Stimulated activated CD4-positive, alpha-beta T cell treated with anti-CD3 and anti-CD28 coated beads, Interleukin-12 subunit alpha, Interleukin-12 subunit beta, amount 100 ng/mL, for 4 hours (primary cell): ENCODE measurements at places on chromosomes 2 and 18.

DNA sequence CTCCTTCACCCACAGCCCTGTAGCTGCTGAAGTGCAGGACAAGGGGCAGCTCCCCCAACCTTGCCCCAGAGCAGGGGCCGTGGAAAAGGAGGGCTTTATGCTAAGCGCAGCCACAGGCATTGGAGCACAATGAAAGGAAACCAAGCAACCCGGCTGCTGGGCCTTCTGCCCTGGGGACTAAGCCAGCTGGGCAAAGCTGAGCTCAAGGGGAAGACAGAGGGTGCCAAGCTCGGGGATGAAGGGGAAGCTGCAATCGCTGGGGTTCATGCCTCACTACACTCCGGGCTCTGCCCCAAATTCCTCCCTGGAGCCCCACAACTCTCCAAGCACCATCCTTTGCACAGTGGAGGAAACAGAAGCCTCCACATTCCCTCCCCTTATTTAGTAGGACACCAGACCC, 12.4 kb downstream of the SFXN5 start:
- no peak for DNase-seq

- no peak for DNase-seq
These were observed 11.5 kb downstream of the IGFBP5 start for GRCh38 chr2:216683846-216684245.

DNA sequence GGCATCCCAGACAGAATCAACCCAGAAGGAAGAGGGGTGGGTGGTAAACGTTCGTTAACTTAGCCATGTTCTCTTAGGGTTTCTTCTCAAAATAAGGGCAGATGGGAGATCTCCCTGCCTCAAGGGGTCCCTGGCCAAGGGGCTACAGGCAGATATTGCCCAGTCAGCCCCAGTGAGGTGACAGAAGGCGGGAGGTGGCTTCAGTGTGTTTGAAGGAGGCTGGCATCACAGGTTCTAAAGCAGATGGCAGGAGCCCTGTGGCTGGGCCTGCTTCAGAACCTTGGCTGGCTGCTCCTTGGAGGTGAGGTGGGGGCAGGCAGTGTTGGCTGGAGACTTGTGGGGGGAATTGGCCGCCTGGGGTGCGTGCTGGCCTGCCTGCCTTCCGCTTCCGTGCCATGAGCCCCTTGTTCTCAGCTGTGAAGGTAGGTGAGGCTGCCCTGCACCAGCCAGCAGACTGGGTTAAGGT, 23.5 kb downstream of the HPCAL1 start:
- no peak for DNase-seq

DNA sequence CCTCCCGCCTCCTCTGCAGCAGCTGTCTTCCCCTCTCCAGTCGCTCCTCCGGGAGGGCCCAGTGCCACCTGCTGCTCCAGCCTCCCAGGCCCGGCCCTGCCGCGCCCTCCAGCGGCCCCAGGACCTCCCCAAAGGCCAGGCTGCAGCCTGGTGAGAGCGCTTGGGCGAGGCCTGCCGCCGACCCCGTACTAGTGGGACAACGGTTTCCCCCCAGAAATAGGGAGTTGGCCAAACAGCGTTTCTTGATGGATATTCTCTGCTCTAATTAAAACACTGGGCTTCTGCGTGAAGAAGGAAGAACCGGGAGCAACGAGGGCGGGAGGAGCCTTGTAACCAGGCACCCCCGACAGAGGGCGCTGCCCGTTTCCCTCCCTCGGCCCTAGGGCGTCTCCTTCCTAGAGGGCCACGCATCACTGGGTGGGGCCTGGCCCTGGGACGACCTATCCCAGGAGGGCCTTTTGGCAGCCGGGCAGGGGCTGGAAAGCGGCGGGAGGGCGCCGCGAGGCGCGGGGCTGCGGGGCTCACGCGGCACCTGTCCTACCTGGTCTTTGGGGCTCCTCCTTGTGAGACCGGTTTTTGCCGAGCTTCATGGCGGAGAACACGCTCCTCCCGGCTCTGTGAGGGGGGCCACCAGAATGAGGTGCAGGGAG, 25.4 kb upstream of the OTOF start:
- DNase-seq = peak; percentile 86

- no peak for DNase-seq
These were observed 331.6 kb upstream of the FANCL start for GRCh38 chr2:58572731-58573130.

GRCh38 chr2:37232131-37232933, 874 bp downstream of the NDUFAF7 start:
- DNase-seq = no peak

DNA sequence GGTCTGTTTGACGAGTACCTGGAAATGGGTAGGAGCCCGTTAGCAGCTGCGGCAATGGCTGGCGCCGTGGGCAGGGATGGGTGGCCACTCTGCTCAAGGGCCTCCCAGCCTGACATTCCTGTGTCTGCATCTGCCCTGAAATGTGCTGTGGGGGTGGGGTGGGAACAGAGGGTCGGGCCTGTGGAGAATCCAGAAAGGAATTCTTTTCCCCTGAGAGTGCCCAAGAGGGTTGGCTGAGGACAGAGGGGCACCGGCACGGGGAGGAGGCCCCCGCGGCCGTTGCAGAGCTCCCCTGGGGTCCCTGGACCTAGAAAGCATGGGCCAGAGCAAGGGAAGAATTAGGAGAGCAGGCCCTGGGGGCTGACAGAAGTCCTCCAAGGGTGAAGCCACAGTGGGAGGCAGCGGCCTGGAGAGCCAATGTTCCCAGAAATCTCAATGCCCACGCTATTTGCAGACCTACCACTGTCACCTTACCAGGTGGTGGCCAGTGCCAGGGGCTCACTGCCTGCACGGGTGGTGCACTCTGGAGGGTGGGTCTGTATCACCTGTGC, 27.8 kb downstream of the ANO7 start:
- no peak for DNase-seq

DNA sequence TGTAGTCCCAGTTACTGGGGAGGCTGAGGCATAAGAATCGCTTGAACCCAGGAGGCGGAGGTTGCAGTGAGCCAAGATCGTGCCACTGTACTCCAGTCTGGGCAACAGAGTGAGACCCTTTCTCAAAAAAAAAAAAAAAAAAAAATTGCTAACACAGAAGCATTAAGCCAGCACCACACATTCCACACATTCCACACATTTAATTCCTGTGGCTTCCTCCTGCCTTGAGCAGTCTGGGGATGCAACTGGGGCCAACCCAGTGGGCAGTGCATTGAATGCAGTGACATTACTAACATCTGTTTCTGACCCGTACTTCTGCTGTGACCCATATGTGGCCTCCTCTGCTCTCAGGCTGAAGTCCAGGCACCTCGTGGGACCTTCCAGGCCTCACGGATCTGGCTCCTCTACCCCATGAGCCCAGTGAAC, 107.0 kb downstream of the BCL2L11 start:
- DNase-seq = no peak

DNA sequence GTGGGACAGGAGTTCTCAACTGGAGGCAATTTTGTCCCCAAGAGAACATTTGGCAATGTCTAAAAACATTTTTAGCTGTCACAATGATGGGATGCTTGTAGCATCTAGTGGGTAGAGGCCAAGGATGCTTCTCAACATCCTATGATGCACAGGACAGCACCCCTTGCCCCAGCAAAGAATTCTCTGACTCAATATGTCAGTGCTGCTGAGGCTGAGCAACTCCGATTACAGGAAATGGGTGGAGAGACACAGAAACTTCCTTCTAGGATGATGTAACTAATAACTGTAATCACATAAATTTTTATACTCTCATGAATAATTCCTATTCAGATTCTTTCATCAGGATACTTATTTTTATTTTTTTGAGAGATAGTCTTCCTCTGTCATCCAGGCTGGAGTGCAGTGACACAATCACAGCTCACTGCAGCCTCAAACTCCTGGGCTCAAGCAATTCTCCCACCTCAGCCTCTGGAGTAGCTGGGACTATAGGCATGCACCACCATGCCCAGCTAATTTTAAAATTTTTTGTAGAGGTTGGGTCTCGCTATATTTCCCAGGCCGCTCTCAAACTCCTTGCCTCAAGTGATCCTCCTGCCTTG, 120.3 kb upstream of the ACAA2 start:
- no peak for DNase-seq

GRCh38 chr2:172914341-172915008, 161.2 kb upstream of the MAP3K20 start:
- DNase-seq = no peak

DNA sequence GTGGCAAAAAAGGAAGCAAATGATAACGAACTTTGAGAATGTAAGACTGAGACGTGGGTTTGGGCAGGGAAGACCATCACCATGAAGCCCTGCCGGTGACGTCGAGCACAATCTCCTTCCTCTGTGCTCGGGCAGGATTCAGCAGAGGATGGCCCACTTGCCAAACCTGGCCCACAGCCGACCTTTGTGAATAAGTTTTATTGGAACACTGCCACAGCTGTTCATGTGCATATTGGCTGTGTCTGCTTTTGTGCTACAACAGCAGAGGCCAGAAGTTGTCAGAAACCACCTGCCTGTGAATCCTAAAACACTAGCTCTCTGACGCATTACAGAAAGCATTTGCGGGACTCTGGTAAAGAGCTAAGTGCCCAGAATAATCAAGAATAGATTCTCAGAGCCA, 223.9 kb downstream of the MYT1L start:
- DNase-seq = no peak

GRCh38 chr2:226813148-226813701, 13.6 kb upstream of the IRS1 start:
- DNase-seq = no peak

- DNase-seq = no peak
These were observed 133.6 kb downstream of the SP3 start for GRCh38 chr2:173831312-173832229.

DNA sequence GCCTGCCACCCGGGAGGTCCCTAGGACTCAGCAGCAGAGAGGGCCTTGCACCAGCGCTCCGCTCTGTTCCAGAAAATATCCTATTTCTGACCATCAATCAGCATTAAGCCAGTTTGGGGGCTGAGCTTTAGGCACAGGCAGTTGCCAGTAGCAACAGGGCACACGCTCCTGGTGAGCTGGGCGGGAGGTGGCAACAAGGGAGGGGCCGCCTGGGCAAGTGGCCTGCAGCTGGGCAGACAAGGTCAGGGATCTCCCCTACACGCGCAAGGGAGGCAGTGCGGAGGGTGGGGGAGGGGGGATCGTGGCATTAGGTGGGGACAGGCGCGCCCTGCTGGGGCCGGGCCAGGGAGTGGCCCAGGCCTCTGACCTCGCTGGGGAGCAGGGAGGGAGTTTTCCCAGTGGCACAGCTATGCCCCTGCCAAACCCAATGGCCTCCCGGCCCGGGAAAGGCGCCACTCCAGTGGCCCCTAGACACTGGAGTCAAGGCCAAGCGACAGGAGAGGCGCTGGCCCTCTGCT, 302.8 kb downstream of the NCKAP5 start:
- no peak for DNase-seq

GRCh38 chr2:155907211-155907610, 425.3 kb downstream of the NR4A2 start:
- DNase-seq = no peak

- DNase-seq = no peak
These were observed 5.3 kb upstream of the ITPRID2 start for GRCh38 chr2:181886192-181886591.

GRCh38 chr18:25102662-25103061, 249.3 kb downstream of the ZNF521 start:
- DNase-seq = no peak

GRCh38 chr2:133506996-133507395, 61.3 kb downstream of the NCKAP5 start:
- DNase-seq = no peak

DNA sequence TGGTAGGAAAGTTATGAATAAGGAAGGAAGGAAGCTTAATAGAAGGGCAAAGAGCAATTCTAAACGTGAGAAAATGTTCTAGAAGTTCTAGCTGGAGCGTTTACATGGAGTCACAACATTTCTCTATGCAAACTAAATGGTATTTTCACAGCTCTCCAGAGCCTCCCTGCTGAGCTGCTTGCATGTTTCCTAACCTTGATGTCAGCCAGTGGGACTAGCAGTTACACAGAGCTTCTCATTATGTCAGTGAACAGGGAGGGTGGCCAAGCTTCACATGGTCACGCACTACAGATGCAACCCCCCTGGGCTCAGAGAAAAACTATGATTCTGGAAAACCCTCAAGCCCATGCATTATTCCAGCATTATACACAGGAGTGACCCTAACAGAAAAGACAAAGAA, 153.4 kb upstream of the CCDC150 start:
- DNase-seq = no peak

- no peak for DNase-seq
These were observed 95.0 kb downstream of the TMEM163 start for GRCh38 chr2:134623796-134624195.

DNA sequence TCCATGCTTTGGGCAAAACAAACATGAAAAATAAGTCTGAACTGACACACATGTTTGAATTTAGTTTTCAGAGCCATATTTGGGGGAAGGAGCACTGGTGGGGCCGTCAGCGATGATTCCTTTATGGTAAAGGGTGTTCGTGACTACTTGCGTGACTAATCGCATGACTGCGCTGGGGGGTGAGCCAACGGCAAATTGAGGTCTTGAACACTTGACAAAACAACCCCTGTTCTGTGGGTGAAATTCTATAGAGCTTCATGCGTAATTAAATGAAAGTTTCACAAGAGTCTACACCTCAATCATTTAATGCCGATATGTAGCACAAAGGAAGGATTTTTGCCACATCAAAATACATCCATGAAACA, 127.5 kb upstream of the CYP1B1 start:
- no peak for DNase-seq

GRCh38 chr2:174716785-174717184, 47.5 kb downstream of the CHRNA1 start:
- no peak for DNase-seq

DNA sequence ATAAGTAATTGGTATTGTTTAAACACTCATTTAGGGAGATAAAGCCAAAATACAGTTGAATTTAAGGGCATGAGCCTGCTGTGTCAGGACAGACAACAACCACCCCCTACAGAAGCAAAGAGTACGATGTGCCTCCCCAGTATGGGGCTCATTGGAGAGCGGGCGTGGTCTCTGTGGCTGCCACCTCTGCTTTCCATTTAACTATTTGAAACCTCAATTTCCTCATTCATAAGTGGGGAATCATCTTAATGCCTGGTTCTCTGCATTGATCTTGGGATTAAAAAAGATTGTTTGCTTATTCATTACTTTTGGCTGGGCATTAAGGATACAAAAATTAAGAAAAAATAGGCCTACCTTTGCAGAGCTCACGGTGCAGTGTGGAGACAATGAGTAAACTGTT, 21.4 kb downstream of the KCNS3 start:
- no peak for DNase-seq

DNA sequence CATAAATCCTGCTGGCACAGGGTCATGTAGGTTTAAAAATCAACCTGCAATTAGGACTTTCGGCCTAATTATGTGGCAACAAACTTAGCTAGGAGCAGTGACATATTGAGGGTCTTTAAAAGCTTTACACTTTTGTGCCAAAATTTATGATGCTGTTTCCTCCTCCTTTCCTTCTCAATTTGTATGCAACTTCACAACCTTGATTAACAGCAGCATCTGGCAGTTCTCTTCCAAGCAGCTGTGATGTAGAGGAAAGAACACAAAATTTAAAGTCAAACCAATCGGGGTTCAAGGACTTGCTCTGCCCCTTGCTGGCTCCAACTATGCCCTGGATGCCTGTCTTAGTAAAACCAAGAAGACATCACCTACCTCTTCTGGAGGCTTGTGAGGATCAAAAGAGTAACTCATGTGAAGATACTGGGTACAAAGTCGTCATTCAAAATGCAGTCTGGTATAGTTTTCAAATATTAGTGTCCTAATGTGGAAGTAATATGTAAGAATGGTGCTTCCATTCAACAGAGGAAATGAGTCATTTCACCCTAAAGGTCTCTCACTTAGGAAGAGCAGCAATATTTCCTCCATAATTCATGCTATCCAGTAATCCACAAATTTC, 94.7 kb downstream of the ANKRD44 start:
- DNase-seq = no peak

- no peak for DNase-seq
These were observed 97.0 kb downstream of the FOXI3 start for GRCh38 chr2:88355486-88355885.
